Lung (tissue), 17 donors: ENCODE measurements at places on chromosomes 3 and 15. TPM values are rescaled to one million over a fixed set of nuclear protein-coding genes. Genes with fewer than 3 reads are reported as not detected.

DNA sequence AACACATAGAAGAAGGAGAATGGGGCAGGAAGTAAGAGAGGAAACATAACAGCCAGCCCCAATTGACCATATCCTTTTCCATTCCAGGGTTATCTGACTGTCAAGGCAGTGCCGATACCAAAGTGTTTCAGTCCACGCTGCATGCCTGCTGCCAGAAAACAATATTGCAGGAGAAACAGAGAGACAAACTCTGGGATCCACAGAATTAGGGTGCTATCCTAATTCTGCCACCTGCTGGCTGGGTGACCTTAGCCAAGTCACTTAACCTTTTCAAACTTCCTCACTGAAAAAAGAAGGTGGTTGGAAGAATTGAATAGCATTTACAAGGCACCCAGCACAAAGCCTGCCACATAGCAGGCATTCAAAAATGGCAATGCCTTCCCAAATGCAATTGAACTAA lies 32.0 kb downstream of the GLB1 start:
- H3K4me1 ChIP-seq: peaks cover 3% of the 10 kb centered on the region
- no peak overlapping the region for H3K27ac ChIP-seq
- no peak overlapping the region for H3K4me3 ChIP-seq
- H3K36me3 ChIP-seq: peaks cover 26% of the 10 kb centered on the region

DNA sequence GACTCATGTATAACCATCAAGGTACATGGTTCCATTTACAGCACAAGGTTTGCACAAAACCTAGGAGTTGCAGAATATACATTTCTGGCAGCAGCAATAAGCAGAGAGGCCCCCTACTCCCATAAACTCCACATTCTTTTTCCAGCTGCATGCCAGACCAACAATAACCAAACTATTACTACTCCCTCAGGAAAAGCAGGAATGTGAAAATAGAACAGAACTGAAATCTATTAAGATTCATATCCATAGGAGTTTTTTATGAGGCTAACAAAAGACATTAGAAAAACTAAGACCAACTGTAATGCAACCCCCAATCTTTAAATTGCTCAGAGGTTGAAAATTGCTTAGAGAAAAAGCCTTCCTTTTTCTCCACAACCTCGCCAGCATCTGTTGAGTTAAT lies 27.6 kb upstream of the TOP2B start:
- H3K27ac ChIP-seq: no peak overlapping the region
- H3K4me1 ChIP-seq: no peaks in the 10 kb centered on the region
- no peak for DNase-seq
- H3K27me3 ChIP-seq: no peaks in the 10 kb centered on the region
- no peak overlapping the region for H3K4me3 ChIP-seq

The SCN11A gene
- 0.60 TPM for total RNA-seq

DNA sequence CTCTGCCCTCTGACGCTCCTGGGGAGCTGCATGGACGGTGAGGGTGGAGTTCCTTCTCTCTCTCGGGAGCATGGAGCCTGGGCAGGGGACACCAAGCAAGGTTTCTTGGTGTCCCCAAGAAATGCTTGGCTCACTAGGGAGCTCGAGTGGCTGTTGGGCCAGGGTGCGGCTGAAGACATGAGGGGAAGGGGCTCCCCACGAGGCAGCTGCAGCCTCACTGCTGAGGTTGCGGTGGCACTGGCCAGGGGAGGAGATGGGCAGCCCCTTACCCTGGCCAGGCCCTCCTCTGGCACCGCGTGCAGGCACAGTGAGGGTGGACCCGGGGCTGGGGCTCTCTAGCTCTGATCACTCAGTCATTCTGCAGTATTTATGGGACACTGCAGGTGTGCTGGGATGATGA lies 43.5 kb upstream of the SLC41A3 start:
- no peak overlapping the region for H3K27ac ChIP-seq
- no peaks in the 10 kb centered on the region for H3K27me3 ChIP-seq
- no peaks in the 10 kb centered on the region for H3K4me1 ChIP-seq
- H3K4me3 ChIP-seq: no peak overlapping the region
- no peak for DNase-seq

- H3K27ac ChIP-seq: peak overlapping the region; percentile 67
- peak; percentile 35 for DNase-seq
- peaks cover 8% of the 10 kb centered on the region for H3K4me1 ChIP-seq
- peaks cover 3% of the 10 kb centered on the region for H3K27me3 ChIP-seq
- H3K36me3 ChIP-seq: peaks cover 18% of the 10 kb centered on the region
- H3K4me3 ChIP-seq: peak overlapping the region; percentile 24
Measured at GRCh38 chr15:37095770-37096557, 4.4 kb downstream of the MEIS2 start.

DNA sequence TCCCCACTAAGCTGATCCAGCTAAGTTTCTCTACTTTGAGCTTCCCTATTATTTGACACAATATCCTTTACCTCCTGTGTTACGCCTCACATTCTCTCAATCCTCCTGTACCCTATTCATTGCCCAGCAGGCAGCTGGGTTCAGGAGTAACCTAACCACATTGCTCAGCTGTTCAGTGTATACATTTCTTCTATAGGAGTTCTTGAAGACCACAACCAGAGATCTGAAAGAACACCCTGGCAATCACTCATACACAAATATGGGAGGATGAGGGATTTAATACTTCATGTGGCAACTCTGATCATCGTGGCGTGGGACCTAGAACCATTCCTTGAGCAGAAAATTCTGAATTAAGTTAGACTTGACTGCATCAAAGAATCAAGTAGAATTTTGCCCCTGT lies 346.8 kb upstream of the ARPP21 start:
- H3K4me3 ChIP-seq: no peak overlapping the region
- no peaks in the 10 kb centered on the region for H3K4me1 ChIP-seq
- no peak for DNase-seq

The ONECUT1 gene
- not detected for total RNA-seq

- H3K27me3 ChIP-seq: no peaks in the 10 kb centered on the region
- DNase-seq: peak; percentile 7
- H3K4me1 ChIP-seq: peaks cover 17% of the 10 kb centered on the region
- H3K36me3 ChIP-seq: peaks cover 24% of the 10 kb centered on the region
Measured at GRCh38 chr15:90232941-90233386, 777 bp downstream of the CIB1 start.

The KLHL40 gene
- total RNA-seq: not detected

GRCh38 chr3:58198362-58198761 lies 12.4 kb downstream of the DNASE1L3 start:
- peak overlapping the region; percentile 17 for H3K27ac ChIP-seq
- no peaks in the 10 kb centered on the region for H3K36me3 ChIP-seq
- H3K4me3 ChIP-seq: no peak overlapping the region
- H3K27me3 ChIP-seq: no peaks in the 10 kb centered on the region
- H3K4me1 ChIP-seq: peaks cover 3% of the 10 kb centered on the region

The SLC9A9 gene
- 66.3 TPM for total RNA-seq

GRCh38 chr3:159532577-159532976 lies 456.1 kb upstream of the IL12A start:
- H3K4me3 ChIP-seq: no peak overlapping the region
- H3K4me1 ChIP-seq: no peaks in the 10 kb centered on the region
- no peak overlapping the region for H3K27ac ChIP-seq
- no peak for DNase-seq

The ROBO2 gene
- 72.4 TPM for total RNA-seq

- DNase-seq: no peak
- H3K36me3 ChIP-seq: no peaks in the 10 kb centered on the region
- no peaks in the 10 kb centered on the region for H3K4me1 ChIP-seq
- H3K4me3 ChIP-seq: no peak overlapping the region
- no peaks in the 10 kb centered on the region for H3K27me3 ChIP-seq
Measured at GRCh38 chr3:12323237-12323636, 34.4 kb downstream of the PPARG start.

DNA sequence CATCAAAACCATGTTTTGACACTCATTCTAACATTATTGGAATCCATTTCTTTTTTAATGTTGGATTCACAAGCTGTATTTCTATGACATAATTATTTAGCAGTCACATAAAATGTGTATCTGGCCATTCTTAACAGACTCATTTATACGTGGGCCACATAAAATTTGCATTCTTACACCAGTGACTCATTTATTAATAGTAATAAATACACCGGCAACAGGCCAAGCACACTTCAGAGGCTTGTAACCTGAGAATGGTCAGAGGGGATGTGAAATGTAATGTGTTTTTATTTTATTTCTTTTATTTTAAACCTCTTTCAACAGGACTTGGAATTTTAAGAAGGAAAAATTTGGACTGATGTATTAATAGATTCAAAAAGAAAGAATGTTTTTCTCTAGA lies 384.9 kb upstream of the RARB start:
- H3K27me3 ChIP-seq: no peaks in the 10 kb centered on the region
- H3K36me3 ChIP-seq: no peaks in the 10 kb centered on the region
- H3K27ac ChIP-seq: no peak overlapping the region
- H3K4me3 ChIP-seq: no peak overlapping the region

DNA sequence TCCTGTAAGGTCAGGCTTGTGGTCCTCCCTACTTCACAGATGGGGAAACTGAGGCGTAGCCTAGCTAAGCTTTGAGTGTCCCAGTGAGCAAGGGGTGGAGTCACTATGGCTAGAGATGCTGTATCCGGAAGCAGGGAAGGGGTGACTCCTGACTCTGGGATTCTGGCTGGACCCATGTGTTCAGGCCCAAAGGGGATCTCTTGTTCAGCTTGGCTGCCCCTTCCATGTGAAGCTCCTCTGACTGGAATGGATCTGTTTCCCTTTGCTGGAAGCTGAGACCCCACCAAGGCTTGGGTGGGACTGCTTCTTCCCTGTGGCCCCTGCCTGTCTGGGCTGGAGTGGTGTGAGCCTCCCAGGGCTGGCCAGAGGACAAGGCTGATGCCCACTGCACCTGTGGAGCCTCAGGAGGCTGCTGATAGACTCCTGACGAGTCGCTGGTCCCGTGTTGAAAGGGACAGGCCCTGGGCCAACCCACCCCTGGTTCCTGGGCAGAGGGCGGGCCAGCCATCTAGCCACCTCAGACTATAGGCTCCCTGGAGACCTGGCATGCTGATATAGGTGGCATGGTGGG lies 1.0 kb downstream of the MAPKAPK3 start:
- H3K36me3 ChIP-seq: peaks cover 4% of the 10 kb centered on the region
- H3K27ac ChIP-seq: peak overlapping the region; percentile 96
- no peak for DNase-seq
- H3K4me1 ChIP-seq: peaks cover 24% of the 10 kb centered on the region
- H3K4me3 ChIP-seq: peak overlapping the region; percentile 80
- H3K27me3 ChIP-seq: no peaks in the 10 kb centered on the region

The NME9 gene
- 9.8 TPM for total RNA-seq

DNA sequence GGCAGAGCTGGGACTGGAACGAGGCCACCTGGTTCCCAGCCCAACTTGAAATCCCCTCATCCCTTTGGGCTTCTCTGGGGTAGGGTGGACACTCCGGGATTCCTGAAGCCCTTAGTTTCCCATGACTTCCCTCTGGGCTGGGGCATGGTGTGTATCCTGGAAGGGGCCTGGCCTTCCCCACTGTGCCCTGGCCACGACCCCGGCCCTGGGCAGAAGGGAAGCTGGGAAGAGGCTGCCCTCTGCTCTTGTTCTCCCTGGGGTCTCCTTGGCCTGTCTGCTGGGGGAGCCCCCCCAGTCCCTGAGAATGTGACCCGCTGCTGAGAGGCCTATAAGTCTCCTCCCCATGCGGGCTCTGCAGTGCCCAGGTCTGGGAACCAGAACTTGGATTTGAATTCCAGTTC lies 104.9 kb downstream of the LINGO1 start:
- DNase-seq: peak; percentile 53
- peaks cover 37% of the 10 kb centered on the region for H3K4me1 ChIP-seq
- H3K27me3 ChIP-seq: no peaks in the 10 kb centered on the region
- no peak overlapping the region for H3K27ac ChIP-seq
- H3K4me3 ChIP-seq: no peak overlapping the region

The PLA2G4E gene
- total RNA-seq: 1.7 TPM

DNA sequence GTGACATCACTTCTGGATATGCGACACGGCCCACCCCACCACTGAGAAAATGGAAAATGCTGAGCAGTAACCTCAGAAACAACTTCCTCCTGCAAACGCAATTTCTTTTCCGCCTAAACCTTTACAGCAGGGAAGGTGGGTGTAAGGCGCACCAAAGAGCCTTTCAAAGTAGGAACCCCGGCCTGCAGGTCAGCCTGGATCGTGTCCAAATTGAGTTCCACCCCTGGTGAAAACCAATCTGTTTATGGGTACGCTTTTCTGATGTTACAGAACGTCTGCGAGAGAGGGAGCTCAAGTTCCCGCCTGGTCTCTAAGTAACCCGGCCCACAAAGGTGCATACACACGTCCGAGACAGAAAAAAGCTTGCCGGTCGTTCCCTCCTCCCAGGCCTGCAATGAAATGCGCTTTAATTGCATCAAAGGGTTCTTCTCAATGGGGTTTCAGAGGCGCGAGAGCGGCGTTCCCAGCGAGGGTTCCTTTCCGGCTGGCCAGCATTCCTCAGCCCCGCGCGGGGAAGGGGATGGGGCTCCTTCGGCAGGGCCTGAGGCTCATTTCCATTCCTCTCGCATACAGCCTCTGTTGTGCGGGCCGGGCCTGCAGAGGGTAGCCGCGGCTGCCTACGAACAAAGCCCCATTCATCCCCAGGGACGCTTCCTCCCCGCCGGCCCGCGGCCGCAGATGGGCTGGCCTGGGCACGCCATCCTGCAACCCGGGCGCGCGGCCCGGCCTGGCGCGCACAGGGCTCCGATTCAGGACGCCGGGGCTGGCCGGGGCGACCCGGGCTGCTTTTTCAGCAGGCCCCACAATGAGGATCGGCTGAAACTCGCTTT lies 138.1 kb downstream of the TMCO5A start:
- H3K36me3 ChIP-seq: no peaks in the 10 kb centered on the region
- H3K4me1 ChIP-seq: peaks cover 32% of the 10 kb centered on the region
- H3K4me3 ChIP-seq: peak overlapping the region; percentile 12
- peak overlapping the region; percentile 71 for H3K27ac ChIP-seq

The GABRR3 gene
- total RNA-seq: not detected

- no peaks in the 10 kb centered on the region for H3K27me3 ChIP-seq
- DNase-seq: no peak
- no peak overlapping the region for H3K27ac ChIP-seq
- H3K4me1 ChIP-seq: no peaks in the 10 kb centered on the region
- no peak overlapping the region for H3K4me3 ChIP-seq
- no peaks in the 10 kb centered on the region for H3K36me3 ChIP-seq
Measured at GRCh38 chr3:86731501-86731901, 259.4 kb downstream of the VGLL3 start.

DNA sequence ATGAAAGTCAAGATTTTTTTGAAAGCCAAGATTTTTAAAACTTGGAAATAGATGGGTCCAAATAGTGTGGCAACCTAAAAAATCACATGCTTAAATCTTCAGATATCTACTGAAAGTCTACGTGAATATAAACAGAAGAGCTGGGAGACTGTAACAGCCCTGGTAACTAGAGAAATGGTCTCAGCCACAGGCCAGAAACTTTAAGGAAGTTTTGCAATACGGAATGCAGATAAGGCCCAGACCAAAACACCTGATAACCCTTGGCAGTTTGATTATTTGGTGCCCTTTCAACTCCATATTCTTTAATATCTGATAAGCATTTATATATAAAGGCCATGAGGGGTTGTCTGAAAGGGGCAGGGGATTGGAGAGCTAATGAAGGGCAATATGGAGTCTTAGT lies 537.3 kb upstream of the TGFBR2 start:
- H3K4me1 ChIP-seq: no peaks in the 10 kb centered on the region
- H3K27me3 ChIP-seq: no peaks in the 10 kb centered on the region
- no peak overlapping the region for H3K27ac ChIP-seq
- no peak overlapping the region for H3K4me3 ChIP-seq

GRCh38 chr15:90638963-90639362 lies 78.2 kb upstream of the BLM start:
- no peak overlapping the region for H3K4me3 ChIP-seq
- DNase-seq: no peak
- no peaks in the 10 kb centered on the region for H3K27me3 ChIP-seq
- no peak overlapping the region for H3K27ac ChIP-seq
- peaks cover 30% of the 10 kb centered on the region for H3K36me3 ChIP-seq

The ARPP21 gene
- 0.71 TPM for total RNA-seq
